ENCODE measurements at places on chromosomes 7 and 10.

- no peak for DNase-seq
Measured at GRCh38 chr10:113893570-113893969, 39.1 kb downstream of the NHLRC2 start.

- no peak for DNase-seq
Measured at GRCh38 chr10:29790207-29790606, 155.4 kb upstream of the SVIL start.

- DNase-seq, result no peak
Measured at GRCh38 chr10:61987951-61988379, 86.5 kb downstream of the ARID5B start.

- no peak for DNase-seq
Measured at GRCh38 chr10:95637140-95637539, 19.4 kb downstream of the ALDH18A1 start.

- peak; percentile 6 for DNase-seq
Measured at GRCh38 chr10:106582291-106582690, 582.2 kb downstream of the SORCS1 start.

- DNase-seq, result no peak
Measured at GRCh38 chr7:155787171-155787851, 25.0 kb downstream of the SHH start.

GRCh38 chr7:97015756-97016380, 8.8 kb downstream of the DLX5 start:
- DNase-seq, result no peak

GRCh38 chr7:75738604-75738974, at the start of gene HIP1:
Gene HIP1, minus strand, starts transcription at chr7:75738941. Its CDS starts 21 bp downstream, at chr7:75738920.
- no peak for DNase-seq

- no peak for DNase-seq
Measured at GRCh38 chr7:78118470-78118869, 319.9 kb downstream of the PHTF2 start.

- no peak for DNase-seq
Measured at GRCh38 chr7:31078363-31078990, 26.4 kb downstream of the ADCYAP1R1 start.

GRCh38 chr7:142375710-142376313, 118.0 kb upstream of the PRSS58 start:
- no peak for DNase-seq

- no peak for DNase-seq
Measured at GRCh38 chr7:98368716-98369115, 32.2 kb downstream of the BAIAP2L1 start.

- no peak for DNase-seq
Measured at GRCh38 chr10:3887885-3888476, 103.0 kb upstream of the KLF6 start.

All from NCI-H748 treated with DMSO at 0.1 percent for 48 hours (cell line).